ENCODE measurements at places on chromosomes 1 and 21. TPM values are rescaled to one million over a fixed set of nuclear protein-coding genes. Genes with fewer than 3 reads are reported as not detected.

SMIM34 gene
- total RNA-seq, result 0.26 TPM

NDUFV3 gene
- 37.7 TPM for total RNA-seq

- no peaks in the 10 kb centered on the region for H3K4me1 ChIP-seq
- no peak overlapping the region for H3K4me3 ChIP-seq
- DNase-seq, result no peak
Observed at GRCh38 chr1:150498342-150498741, 9.6 kb upstream of the ECM1 start.

GRCh38 chr1:42165511-42166210, 1.1 kb upstream of the GUCA2A start:
- no peaks in the 10 kb centered on the region for H3K36me3 ChIP-seq
- H3K27ac ChIP-seq, result no peak overlapping the region
- H3K4me1 ChIP-seq, result no peaks in the 10 kb centered on the region
- no peaks in the 10 kb centered on the region for H3K27me3 ChIP-seq
- DNase-seq, result peak; percentile 30

DNA sequence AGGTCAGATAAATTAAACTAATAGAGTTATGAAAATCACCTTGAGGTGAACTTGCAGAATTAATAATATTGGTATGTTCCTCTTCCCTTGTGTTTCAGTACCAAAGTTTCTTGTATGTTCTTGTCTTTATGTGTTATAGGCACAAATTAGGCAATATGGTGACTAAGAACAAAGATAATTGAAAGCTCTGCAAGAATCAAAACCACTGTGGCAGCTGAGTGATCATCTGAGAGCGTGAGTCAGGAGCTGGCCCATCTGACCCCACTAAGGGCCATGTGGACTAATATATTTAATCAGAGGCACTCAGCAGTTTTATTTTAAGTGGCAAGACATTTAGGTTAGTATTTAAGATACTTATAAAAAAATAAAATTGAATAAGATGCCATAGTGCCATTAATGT, 12.8 kb upstream of the CASQ2 start:
- no peaks in the 10 kb centered on the region for H3K27me3 ChIP-seq
- no peak overlapping the region for H3K27ac ChIP-seq
- peaks cover 6% of the 10 kb centered on the region for H3K4me1 ChIP-seq
- no peak overlapping the region for H3K4me3 ChIP-seq
- DNase-seq, result peak; percentile 73

DNA sequence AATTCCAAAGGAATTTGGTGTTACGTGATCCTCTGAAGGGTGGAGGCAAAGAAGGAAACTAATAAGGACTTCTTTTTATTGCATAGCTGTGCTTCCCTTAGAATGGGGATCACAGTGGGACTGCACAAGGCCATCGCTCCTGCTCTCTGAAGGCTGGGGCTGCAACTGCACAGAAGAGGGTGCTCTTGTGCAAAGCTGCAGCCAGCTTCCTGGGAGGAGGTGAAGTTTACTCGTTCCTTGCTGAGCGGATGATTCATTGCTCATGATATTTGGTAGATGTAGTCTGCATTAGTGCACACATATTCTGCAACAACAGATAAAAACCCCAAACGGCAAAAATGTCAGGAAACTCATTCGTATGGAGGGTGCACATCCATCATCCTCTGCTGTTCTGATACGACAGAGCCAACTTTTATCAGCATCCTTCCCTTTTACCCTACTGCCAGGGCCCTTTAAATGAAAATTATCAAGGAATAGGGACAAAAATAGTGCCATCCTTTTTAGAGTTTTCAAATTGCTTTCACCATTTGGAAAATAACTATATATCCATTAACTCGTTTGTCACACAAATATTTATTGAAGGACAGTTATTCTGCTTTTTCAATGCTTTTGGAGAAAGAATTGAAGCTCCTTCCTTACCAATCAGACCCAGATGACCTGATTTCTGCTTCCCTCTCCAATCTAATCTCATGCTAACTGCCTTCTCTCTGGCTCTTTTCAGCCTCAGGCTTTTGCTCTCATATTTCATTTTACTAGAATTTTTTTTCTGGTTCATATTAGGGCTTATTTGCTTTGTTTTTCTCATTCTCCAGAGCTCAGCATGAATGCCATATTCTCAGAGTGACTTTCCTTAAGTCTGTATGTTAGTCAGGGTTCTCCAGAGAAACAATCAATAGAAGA, 263.6 kb downstream of the DUSP10 start:
- no peaks in the 10 kb centered on the region for H3K27me3 ChIP-seq
- peak; percentile 87 for DNase-seq
- no peak overlapping the region for H3K27ac ChIP-seq
- no peak overlapping the region for H3K4me3 ChIP-seq
- no peaks in the 10 kb centered on the region for H3K36me3 ChIP-seq
- peaks cover 5% of the 10 kb centered on the region for H3K4me1 ChIP-seq

Data from fibroblast of lung (primary cell).